NCI-H524 treated with DMSO at 0.1 percent for 48 hours (cell line): ENCODE measurements at places on chromosomes 3 and 15.

DNA sequence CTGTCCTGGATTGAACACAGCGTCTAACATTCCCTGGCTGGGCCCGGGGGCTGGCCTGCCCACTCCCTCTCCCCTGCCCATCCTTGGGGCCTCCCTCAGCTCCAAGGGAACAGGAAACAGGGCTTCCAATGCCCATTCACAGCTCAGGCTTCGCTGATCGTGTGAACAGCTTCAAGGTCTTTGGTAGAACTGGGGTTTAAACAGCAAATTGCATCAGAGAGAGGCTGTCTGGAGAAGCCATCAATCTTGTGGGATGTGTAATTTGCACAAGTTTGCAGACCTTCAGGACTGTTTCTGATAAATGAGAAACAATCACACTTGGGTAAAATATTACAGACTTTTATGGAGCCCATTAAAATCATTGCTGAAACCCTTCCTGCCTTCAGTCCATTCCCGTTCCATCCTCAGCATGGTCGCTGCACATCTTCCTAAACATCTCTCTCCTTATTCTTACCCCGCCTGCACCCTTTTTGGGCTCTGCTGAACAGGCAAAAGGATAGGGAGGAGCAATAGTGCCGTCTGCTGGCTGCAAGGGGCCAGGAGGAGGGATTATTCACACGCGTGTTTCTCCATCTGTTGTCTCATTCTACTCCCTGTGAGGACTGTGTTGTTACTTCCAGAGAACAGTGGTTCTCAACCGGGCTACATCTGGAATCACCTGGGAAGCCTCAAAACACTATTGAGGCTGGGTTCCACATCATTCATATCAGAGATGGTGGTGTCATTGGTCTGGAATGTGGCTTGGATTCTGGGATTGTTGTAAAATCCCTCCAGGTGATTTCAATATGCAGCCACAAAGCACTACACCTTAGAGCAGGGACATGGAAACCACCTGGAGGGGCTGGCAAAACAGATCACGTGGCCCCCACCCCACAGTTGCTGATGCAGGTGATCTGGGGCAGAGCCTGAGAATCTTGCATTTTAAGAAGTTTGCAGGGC, 116.3 kb downstream of the CLSTN2 start:
- peak; percentile 83 for DNase-seq

DNA sequence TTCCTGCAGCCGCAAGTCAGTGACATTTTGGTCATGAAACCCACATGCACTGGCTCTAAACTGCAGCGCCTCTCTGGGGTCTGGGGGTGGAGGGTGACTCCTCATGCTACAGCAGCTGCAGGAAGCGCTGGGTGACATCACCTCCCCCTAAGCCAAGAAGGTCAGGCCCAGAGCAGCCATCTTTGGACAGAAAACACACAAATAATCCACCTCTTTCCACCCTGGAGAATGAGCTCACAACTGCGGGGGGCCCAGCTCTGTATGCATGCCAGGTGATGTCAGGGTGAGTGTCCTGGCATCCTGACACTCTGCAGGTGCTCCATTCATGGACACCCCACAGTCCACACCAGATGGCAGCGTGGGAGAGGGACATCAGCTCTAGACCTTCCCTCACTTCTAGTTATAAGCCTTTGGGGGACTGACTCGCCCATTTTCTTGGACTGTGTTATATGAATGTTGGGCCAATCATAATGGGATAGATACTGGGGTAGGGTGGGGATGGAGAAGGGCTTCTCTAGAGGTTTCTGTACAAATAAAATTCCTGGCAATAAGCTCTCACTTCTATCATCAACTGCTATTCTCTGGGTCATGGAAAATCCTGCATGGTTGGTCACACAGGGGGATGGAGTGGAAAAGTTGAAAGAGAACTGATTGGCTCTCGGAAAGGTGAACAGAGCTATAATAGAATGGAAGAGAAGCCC, 70.7 kb upstream of the THBS1 start:
- DNase-seq: no peak

DNA sequence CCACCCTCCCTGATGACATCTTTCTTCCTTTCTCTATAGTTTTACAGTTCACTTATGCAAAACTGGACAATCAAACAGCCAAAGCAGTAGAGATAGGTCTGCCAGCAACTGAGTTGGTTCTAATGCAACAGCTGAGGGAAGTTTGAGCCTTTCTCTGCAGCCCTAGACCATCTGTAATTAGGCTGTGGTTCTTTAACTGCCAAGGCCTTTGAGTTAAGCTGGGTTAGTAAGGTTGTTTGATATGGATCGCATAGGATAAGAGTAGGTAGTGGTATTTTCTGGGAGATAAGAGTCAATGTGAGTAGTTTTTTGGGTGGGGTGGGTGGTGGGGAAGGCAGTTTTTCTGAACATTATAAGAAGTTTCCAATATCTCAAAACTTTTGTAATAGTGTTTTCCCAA, 3.0 kb downstream of the RPL39L start:
- no peak for DNase-seq

GRCh38 chr3:123348471-123349200, 100.3 kb downstream of the ADCY5 start:
- DNase-seq: no peak

DNA sequence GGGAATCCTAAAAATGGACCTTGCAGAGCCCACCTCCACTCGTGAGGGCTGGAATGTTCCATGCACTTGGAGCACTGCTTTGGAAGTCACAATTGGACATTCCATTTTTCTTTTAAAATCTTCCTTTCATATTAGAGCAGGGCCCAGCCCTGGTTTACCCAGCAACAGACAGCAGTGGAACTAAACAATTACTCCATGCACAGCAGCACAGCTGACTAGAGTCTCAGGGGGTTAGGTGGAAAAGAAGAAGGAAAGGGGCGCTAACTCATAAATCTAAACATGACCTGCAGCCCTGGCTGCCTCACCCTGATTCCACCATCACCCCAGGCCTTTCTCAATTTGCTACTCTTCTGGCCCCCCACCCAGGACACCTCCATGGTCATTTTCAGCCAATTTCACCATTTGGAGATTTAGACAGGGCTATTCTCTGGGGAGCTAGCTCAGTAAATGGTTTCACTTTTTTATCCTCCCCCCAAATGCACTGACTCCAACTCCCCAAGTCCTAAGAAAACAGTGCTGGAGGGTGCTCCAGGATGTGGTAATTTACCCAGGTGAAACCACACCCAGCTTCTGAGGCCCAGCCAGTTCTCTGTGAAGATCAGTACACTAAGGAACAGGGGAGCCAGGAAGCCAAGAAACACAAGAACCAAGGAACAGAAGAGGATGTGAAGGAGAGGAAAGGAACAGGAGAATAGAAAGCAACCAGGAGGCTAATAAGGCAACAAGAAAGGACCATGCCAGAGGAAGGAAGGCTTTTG, 1.6 kb upstream of the LRRC31 start:
- DNase-seq: no peak

- DNase-seq: no peak
Observed at GRCh38 chr15:60372756-60373155, 25.0 kb downstream of the ANXA2 start.

GRCh38 chr15:97521381-97522285, 438.9 kb upstream of the ARRDC4 start:
- no peak for DNase-seq

DNA sequence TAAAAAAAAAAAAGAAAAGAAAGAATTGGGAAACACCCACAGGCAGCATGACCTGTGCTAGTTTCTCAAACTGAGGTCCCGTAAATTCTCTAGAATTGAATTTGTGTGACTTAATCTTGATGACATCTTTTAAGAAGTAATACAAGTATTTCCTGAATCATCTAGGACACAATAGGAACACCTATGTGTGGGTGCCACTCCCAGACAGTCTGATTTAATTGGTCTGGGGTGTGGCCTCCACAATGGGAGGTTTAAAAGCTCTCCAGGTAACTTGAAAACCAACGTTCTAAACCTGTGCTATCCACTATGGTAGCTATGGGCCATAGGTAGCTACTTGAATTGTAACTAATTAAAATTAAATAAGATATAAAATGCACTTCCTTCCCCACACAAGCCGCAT, 28.1 kb downstream of the CFAP92 start:
- DNase-seq: no peak

GRCh38 chr15:42011074-42011473, 9.8 kb downstream of the PLA2G4E start:
- no peak for DNase-seq

DNA sequence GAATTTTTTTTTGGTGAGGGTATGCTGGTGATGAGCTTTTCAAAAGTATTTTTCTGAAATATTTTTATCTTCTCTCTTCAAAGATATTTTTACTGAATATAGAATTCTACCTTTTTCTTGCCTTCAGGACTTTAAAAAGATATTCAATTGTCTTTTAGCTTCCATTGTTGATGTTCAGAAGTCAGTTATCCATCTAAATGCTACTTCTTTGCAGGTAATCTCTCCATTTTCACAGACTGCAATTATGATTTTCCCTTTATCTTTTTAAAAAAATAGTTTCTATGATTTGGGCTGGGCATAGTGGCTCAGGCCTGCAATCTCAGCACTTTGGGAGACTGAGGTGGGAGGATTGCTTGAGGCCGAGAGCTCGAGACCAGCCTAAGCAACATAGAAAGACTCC, 222.4 kb downstream of the IL20RB start:
- no peak for DNase-seq

GRCh38 chr3:31567036-31567435, 34.3 kb downstream of the STT3B start:
- no peak for DNase-seq

GRCh38 chr15:25687276-25687675, 175.9 kb downstream of the ATP10A start:
- DNase-seq: no peak

DNA sequence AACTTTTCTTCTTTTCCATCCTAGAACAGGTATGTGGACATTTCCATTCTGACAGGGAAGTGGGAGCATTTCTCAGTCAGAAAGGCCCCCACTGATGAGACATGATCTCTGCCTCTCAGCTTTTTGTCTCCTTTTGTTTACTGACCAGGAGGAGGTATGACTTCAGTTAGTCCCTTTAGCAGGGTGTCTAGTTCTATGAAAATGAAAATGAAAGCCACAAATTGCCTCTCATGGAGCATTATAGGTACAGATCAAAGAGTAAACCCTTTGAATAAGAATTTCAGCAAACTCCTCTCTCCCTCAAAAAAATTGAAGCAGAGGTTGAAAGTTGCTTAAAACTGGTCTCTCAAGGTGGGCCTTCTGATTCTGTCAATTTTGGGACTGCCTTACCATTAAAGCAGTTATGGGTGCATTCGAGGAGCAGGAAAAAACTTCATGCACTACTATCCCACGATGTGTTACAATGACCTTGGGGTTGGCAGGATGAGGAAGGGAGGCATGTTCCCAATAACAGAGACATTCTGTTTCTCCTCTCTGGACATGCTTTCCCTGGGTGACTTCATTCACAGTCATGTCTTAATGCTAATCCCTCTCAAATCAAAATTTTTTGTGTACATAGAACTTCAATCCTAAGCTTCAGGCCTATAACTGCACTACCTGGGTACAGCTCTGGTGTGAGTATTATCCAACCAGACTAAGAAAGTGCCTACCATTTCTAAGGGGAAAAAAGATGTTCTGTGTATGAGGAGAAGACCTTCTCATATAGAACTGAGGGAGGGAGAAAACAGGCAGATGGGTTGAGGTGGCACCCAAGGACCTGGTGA, 50.6 kb upstream of the TBC1D23 start:
- no peak for DNase-seq

DNA sequence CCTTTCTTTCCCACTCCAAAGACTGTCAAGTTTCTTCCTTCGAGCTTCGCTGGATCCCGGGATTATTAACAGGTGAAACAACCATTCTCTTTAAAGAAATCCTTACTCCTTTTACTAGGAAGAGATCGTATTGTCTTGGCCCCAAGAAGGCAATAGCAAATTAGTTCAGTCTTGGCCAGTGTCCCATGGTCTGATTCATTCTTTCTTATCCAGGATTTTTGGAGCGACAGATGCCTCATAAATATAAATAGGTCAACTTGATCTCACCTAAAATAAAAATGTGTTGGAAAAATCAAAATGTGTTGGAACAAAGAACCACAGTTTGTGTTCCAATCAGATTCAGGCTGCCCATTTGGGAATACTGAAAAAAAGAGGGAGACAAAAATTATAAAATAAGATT, 140.1 kb upstream of the TMEM108 start:
- no peak for DNase-seq

DNA sequence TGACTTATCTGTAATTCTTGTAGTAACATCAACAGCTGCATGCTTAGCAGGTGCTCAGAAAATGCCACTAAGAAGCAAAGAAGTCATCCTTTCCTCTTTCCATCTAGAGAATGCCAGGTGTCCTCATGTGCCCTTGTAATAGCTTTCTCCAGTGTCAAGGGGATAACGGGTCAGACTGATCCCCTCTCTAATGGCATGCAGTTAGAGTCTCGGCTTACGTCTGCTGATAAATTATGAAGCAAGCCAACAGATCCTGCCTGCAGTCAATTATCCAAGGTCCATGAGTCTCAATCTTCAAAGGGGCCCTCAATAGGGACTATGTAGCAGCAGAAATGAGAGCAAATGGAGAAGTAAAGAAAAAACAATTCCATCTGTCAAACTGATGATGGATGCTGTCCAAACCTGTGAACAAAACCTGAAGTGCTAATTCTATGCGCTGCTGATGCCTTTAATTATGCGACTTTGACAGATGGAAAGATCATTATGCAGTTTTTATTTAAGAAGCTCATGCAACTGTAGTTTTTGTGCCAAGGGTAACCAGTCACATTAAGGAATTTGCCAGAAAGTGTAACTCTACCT, 162.8 kb upstream of the PEX5L start:
- DNase-seq: peak; percentile 100

- DNase-seq: no peak
Observed at GRCh38 chr3:190517687-190518086, 3.8 kb downstream of the IL1RAP start.

DNA sequence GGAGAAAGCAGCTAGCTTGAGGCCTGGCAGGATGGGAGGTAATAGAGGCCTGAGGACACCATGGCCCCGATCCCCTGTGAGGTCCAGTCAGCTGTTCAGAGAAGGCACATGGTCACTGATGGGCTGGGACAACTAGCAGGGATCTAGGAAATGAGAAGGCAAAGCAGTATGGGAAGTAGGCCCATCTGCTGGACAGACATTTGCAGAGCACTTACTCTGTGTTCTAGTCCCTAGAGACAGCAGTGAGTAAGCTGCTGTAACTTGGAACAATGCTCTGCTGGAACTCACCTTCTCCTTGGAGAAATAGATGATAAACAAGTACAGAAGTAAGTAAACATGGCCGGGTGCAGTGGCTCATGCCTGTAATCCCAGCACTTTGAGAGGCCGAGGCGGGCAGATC, 7.1 kb downstream of the ECE2 start:
- no peak for DNase-seq

- no peak for DNase-seq
Observed at GRCh38 chr3:46303240-46303639, 50.7 kb upstream of the CCR2 start.

GRCh38 chr3:101642441-101642840, 34.5 kb downstream of the ZBTB11 start:
- no peak for DNase-seq

DNA sequence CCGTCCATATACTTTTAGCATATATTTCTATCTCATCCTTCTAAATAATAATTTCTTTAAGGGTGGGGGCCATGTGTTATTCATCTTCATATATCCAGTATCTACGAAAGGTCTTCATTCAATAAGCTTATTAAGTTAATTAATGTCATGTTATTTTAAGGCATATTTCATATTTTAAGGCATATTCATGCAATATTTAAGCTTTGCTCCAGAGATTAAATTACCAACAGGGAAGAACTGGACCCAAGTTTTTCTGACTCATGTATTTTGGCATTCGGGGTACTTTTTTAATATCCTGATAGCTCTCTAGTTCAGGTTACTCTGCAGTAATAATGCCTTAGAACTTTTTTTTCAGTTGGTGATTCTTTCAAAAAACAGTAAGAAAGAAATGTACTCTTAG, 27.4 kb downstream of the PHC3 start:
- no peak for DNase-seq
